ENCODE measurements at places on chromosomes 16 and 17.

- DNase-seq: no peak
Measured at GRCh38 chr16:64280317-64280716, 841.5 kb downstream of the CDH11 start.

- no peak for DNase-seq
Measured at GRCh38 chr16:23823475-23824384, 12.1 kb upstream of the PRKCB start.

GRCh38 chr17:33968350-33969044 is 286.6 kb upstream of the CCL2 start:
- DNase-seq: peak; percentile 84

- peak; percentile 81 for DNase-seq
Measured at GRCh38 chr16:88737298-88738150, 31.2 kb downstream of the CTU2 start.

- no peak for DNase-seq
Measured at GRCh38 chr16:24728891-24729242, 584 bp upstream of the TNRC6A start.

DNA sequence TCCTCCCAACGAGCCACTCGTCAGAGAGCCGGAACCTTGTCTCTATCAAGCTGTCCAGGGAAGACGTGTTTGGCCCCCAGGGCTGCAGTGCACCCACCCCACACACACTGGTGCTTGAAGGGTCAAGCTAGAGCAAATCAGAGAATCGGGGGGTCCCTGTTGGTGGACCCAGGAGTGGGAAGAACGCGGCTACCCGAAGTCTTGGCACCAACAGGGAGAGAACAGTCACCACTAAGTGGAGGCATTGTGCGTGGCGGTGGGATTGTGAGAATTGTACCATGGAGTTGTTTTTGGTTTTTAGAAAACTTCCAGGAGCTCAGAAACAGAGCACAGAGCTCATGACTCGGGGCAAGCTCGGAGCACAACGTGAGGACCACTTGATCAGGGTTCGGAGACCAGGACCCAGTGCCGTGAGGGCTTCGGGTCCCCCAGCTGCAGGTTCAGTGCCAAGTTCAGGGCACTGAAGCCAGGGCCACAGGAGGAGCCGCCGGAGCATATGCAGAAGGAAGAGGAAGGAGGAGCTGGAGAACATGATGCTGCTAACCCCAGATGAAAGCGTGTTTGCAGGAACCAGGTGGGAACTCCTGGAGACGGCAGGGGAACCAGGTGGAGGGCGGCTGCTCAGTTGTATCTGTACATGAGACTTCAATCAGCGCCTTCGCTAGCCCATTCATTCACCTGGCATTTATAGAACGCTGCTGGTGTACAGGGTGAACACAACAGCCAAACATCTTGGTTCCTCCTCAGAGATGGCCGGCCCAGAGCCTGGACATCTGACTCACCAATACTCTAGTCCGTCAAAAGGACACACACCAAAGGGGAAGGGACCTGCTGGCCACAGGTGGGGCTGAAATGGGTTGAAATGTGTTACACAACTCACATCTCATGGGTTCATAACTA is 42.8 kb downstream of the METRNL start:
- DNase-seq: no peak

DNA sequence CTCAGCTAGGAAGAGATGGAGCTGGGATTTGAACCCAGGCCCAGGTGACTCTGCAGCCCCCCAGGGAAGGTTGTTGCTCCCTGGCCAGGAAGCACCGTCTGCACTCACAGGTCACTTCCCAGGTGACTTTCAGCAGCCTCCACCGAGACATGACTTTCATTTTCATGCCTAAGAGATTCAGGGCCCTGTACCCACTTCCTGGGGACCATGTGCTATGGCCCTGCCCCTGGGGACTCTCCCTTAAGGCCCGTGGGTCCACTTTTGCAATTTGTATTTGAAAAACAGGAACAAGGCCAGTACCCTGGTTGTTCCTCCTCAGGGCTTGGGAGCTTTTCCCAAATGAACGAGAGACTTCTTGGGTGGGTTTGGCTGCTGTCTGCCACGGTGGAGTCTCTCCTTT is 191.0 kb downstream of the IRF8 start:
- DNase-seq: no peak
